ENCODE measurements at places on chromosomes 4 and X. TPM values are rescaled to one million over a fixed set of nuclear protein-coding genes. Genes with fewer than 3 reads are reported as not detected.

Gene DMD
- 306 TPM for total RNA-seq

Gene NPY5R
- 0.36 TPM for total RNA-seq

Gene PIN4
- 13.3 TPM for total RNA-seq

Gene NR0B1
- 1.9 TPM for total RNA-seq

Gene F9
- not detected for total RNA-seq

Gene CT45A5
- not detected for total RNA-seq

Gene RAI2
- 25.7 TPM for total RNA-seq

Gene MAGEB17
- total RNA-seq, result not detected

Gene MAP9
- 15.2 TPM for total RNA-seq

- DNase-seq, result no peak
Observed at GRCh38 chr4:165718660-165719059, 154.4 kb upstream of the TLL1 start.

DNA sequence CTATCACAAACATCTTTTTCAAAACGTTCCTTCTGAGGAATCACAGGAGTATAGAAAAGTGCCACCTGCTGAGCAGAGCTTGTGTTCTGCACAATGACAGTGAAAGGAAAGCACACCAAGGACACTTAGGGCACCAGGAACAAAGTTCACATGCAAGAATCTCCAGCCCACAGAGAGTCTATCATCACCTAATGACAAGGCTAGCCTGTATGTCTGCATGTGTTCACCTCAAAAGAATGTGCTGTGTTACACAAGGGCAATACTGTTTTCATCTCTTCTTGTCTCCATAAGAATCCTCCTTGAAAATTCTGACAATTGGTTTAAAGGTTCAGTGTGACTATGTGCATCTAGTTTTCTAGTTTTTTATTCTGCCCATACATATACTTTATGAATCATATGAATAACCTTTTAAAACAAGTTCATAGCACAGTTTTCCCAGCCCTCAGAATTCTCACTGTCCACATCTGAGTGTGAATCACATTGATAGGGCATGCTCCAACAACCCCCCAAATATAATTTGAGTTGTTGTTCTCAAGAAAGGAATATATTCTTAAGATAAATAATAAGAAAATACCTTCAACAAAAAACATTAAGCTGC is 118.0 kb downstream of the PWWP3B start:
- DNase-seq, result no peak

DNA sequence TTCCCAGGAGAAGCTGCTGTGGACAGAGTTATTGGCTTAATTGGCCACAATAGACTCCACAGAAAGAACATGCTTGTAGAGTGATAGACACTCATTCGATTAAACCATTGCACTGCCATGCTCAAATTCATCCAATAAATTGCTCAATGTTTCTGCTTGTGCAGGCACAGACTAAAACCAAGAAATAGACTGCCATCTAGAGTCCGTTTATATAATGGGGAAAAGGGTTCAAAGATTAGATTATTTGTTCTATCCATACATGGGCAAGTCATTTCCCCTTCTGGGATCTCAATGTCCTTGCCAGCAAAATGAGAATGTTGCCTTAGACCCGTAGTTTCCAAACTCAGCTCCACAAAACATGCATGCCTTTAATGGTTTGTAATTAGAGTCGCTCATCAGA is 8.7 kb downstream of the SMIM10 start:
- DNase-seq, result no peak

DNA sequence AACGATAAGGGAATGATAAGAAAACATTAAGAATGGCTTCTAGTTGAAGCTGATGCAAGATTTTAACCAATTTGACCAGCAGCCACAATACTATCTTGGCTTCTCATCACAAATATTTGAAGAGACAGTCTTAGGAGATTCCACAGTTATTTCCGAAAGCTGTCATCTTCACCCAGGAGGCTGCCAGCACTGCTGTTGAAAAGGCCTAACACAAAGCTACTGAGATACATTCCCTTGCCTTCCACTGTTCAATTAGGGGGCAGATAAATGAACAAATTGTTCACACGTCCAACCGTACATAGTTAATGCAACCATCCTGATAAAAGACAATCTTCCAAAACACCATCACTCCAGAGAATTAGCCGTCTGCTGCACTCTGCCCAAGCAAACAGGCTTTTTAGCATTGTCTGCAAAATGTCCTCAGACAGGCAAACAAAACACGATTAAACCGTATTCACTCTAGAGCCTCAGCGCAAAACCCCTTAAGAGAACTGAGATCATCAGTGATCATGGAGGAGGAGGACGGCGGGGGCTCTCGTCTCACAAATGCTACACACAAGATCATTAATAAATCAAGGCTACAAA is 189.8 kb upstream of the PSAPL1 start:
- DNase-seq, result no peak

DNA sequence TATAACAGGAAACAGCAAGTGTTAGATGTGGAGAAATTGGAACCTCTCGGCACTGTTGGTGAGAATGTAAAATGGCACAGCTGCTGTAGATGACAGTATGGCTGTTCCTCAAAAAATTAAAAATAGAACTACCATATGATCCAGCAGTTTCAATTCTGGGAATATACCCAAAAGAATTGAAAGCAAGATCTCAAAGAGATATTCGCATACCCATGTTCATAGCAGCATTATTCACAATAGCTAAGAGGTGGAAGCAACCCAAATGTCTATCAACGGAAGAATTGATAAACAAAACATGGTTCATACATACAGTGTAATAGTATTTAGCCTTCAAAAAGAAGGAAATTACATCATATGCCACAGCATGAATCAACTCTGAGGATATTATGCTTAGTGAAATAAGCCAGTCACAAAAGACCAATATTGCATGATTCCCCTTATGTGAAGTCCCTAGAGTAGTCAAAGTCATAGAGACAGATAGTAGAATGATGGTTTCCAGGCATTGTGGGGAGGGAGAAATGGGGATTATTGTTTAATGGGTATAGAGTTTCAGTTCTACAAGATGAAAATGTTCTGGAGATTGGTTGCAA is 467.7 kb downstream of the IDS start:
- no peak for DNase-seq

- no peak for DNase-seq
Observed at GRCh38 chrX:39900777-39901170, 197.0 kb downstream of the BCOR start.

DNA sequence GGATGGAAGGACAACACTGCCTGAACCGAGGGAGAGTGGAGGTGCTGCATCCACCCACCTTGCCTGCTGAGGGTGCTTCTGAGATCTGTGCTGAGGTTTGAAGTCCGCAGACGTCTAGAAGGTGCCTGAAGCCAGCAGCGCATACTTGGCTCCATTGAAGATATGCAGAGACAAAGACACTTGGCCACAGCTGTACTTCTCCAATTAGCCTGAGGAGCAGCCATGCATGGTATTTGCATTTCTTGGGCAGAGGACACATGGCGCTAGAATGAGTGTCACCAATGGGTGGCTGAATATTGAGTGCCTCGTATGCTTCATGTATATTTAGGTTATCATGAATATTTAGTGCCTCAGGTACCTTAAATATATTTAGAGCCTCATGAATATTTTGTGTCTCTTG is 128.7 kb upstream of the ATP6AP2 start:
- DNase-seq, result no peak

- no peak for DNase-seq
Observed at GRCh38 chr4:165613581-165613980, 234.8 kb downstream of the CPE start.

DNA sequence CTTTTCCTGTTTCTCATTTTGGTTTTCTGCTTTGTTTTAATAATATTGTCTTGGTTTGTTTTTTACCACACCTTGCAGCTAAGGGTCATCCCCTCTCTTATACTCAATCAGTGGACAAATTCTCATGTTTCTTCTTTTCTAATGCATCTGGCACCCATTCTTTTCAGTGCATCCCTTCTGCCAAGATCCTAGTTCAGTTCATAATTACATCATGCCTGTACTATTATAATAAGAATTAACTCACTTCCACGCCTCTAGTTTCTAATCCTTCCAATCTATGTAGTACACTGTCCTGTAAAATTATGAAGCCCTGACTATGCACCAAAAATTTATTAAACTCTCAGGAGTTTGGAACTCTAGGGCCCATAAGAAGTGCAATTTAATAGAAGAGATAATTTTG is 126.1 kb downstream of the FAT4 start:
- DNase-seq, result no peak

GRCh38 chr4:122777846-122778673 is 45.6 kb downstream of the BBS12 start:
- no peak for DNase-seq

DNA sequence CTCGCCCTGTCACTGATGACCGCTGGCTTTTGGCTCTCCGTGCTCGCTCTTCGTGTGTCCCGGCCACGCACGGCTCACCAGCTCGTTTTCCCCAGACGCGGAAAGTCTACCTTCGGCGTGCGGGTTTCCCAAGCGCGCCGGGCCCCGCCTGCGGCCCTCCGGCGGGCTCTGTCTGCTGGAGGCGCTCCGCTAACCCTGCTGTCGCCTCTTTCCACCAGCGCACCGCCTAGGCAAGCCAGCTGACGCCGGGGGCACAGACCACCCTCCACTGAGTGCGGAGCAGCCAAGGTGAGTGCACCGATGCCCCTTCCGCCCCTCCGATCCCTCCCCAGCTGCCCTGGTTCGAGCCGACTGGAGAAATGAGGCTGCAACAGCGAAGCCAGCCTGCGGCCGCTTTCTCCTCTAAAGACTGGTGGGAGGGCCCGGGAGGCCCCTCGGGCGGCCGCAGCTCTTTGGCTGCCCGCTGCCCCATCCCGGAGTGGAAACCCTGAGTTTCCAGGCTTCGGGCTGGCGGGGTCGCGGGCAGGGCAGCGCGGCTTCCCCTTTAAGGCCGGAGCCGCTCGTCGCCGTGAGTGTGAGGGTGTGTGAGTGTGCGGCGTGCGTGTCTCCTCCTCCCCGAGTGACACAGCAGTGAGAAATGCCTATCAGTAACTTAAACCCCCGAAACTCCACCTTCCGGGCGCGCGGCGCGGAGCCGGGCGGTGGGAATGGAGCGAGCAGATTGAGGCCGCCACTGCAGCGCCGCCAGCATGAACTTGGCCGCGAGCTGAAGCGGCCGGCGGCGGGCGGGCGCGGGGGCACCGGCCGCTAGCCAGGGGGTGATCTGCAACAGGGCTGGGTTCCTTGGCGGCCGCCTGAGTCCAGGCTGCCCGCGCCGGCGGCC is at the start of gene MAMLD1:
Gene MAMLD1, plus strand, starts transcription at position 719 of the 883 bp plus-strand sequence. CDS start 82,200 bp downstream, outside the sequence.
- DNase-seq, result peak; percentile 84

DNA sequence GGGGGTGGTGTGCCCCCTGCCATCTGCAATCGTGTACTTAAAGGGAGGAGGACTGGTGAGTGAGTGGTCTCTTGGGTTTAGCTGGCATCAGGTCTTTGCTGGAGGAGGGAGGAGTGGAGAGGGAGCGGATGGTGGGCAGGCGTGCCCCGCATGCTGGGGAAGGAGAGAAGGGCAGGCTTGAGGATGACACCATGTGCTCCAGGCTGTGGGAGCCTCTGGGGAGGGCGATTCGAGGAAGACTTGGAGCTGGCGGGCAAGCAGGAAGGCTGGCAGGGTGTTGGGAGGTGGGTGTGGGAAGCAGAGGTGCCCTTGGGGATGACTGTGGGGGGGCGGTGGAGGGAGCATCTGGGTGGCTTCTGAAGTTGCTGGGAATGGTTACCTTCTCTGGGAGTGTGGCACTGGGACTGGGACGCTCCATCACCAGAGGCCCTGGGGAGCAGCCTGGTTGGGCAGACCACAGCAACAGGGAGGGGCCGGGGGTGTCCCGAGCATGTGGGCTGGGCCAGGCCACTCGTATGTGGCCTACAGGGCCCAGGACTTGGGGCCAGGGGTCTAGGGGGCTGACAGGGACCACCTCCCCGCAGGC is 30.8 kb upstream of the AFAP1 start:
- no peak for DNase-seq

DNA sequence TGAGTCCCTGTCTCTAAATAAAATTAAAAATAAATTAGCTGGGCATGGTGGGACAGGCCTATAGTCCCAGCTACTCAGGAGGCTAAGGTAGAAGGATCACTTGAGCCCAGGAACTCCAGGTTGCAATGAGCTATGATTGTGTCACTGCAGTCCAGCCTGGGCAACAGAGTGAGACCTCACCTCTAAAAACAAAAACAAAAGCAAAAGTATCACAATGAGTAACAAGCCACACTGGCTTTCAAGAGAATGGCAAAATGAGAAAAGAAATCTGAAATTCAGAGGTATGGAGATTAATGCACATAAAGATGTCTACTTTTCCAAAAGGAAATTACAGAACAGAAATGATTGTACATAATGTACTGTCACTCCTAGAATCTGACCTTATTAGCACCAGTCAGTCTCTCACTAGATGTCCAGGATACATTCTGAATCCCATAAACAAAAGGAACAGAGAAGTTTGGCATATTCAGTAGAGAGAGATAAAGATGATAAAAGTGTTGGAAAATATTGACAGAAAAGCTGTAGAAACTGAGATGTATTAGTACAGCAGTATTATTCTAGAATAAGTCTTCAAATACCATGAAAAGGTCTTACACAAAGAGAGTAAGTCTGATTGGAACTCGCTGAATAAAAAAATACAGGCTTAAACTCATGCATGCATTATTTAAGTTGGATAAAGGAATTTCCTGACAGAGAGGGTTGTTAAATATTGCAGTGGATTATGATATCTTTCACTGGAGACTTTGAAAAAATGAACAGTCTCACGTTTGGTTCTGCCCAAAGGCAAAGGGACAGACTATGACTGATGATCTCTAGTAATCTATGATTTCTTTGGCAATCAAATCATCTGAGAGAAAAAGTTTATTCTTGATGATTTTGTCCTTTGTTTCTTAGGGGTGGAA is 102.5 kb downstream of the SH3RF1 start:
- DNase-seq, result no peak

- no peak for DNase-seq
Observed at GRCh38 chr4:70041652-70042286, 8.5 kb upstream of the HTN1 start.

DNA sequence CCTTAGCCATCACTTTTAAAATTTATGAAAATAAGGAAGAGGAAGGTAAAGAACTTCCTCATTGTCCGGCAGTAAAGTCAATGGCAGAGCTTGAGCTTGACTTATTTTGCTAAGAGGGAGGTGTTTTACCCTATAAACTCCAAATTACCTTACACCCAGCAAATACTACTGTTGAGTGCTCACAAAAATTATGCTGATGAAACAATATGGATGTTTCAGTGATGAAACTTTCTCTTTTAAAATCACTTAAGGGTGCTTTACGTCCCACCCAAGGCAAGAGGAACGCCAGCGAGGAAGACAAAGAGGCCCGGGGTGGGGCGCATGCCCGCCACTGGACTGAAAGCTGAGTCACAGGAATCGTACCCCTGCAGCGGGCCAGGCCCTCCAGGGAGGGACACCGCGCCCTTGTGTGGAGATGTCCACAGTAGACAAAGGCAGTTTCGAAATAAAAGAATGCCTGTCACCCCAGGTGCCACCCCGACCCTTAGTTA is 560 bp upstream of the TMSB4X start:
- peak; percentile 74 for DNase-seq
